ENCODE measurements at places on chromosomes 4 and X. TPM values are rescaled to one million over a fixed set of nuclear protein-coding genes. Genes with fewer than 3 reads are reported as not detected.

Gene CENPVL1
- not detected for total RNA-seq

Gene CLNK
- not detected for total RNA-seq

Gene ARHGAP10
- total RNA-seq: 9.9 TPM

Gene AR
- total RNA-seq: 18.5 TPM

Gene FRAS1
- total RNA-seq: 0.35 TPM

Gene H2BW2
- total RNA-seq: not detected

Gene RAB33B
- 11.4 TPM for total RNA-seq

Gene MAGEA1
- total RNA-seq: not detected

Measured in right lobe of liver (tissue), 6 donors.